ENCODE measurements at places on chromosomes 7 and 10. TPM values are rescaled to one million over a fixed set of nuclear protein-coding genes. Genes with fewer than 3 reads are reported as not detected.

GRCh38 chr7:151844071-151844824 is 32.7 kb downstream of the PRKAG2 start:
- DNase-seq: no peak

DNA sequence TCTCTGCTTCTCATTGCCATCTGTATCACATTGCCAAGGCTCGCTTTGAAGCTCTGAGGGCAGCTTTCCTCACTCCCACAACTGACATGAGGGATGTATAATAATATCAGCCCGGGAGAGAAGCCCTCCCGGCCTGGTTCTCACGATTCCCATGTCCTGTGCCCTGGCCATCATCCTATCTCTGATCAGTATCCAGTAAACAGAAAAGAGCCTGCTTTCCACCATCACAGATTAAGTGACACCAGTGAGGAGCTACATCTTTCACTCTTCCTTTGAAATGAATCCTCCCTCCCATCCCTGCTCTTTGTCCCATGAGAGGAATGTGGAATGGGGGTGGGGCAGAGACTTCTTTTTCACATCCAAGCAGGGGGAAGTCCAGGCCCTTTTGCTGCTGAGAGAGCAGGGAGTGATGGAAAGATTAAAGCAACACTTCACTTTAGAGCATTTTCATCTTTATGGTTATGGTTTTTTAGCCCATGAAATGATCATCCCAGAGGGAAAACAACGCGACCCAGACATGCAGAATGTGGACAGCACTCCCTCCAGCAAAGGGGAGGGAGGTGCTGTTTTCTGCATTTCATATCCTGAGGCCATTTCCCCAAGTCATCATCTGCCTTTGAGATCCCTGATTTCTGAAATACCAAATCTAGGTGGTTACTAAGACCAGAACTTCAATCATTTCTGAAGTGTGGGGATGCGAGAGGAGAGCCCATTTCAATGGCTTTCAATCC is 84.6 kb upstream of the LYZL1 start:
- DNase-seq: no peak

DNA sequence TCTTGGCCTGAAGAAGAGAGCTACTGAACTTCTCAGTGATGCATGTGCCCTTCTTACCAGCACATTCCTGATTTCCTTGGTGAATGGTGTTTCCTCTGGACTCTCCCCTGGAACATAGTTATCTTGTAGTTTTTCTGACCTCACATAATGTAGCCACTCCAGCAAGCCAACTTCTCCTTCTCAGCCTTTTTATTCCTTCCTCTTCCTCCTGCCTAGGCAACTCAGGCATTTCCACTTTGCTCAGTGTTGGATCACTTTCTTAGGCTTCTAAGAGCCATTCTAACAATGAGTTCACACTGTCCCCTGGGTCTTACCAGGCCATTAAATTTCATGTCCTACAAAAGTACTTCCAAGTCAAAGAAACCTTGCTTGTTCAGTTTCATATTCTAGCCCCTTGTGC is 3.6 kb upstream of the PTTG1IP2 start:
- DNase-seq: no peak

GRCh38 chr7:5478568-5479430 is 55.2 kb upstream of the TNRC18 start:
- DNase-seq: no peak

- no peak for DNase-seq
Observed at GRCh38 chr7:105016709-105017656, 3.0 kb downstream of the KMT2E start.

DNA sequence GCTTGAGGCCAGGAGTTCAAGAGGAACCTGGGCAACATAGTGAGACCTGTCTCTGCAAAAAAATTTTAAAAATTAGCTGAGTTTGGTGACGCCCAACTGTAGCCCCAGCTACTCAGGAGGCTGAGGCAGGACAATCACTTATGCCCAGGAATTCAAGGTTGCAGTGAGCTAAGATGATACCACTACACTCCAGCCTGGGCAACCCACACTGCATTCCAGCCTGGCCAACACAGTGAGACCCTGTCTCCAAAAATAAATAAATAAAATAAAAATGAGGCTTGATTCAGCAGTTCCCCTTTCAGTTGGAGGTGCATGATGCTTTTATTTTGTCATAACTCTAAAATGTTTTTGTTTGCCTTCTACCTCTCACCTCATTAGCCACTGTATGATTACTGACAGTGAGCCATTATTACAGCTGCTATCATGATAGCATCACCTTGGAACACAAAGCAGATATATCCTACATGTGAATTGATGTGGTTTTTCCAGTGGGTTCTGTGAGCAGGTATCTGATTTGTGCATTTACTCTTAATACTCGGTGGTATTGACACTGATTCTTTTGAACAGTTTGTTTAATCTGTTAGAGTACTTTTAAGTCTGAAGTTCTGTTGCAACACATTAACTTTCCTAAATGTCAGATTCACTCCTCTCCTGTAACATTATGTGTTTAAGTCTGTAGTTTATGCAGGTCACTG is 49.1 kb downstream of the ARID5B start:
- DNase-seq: no peak

DNA sequence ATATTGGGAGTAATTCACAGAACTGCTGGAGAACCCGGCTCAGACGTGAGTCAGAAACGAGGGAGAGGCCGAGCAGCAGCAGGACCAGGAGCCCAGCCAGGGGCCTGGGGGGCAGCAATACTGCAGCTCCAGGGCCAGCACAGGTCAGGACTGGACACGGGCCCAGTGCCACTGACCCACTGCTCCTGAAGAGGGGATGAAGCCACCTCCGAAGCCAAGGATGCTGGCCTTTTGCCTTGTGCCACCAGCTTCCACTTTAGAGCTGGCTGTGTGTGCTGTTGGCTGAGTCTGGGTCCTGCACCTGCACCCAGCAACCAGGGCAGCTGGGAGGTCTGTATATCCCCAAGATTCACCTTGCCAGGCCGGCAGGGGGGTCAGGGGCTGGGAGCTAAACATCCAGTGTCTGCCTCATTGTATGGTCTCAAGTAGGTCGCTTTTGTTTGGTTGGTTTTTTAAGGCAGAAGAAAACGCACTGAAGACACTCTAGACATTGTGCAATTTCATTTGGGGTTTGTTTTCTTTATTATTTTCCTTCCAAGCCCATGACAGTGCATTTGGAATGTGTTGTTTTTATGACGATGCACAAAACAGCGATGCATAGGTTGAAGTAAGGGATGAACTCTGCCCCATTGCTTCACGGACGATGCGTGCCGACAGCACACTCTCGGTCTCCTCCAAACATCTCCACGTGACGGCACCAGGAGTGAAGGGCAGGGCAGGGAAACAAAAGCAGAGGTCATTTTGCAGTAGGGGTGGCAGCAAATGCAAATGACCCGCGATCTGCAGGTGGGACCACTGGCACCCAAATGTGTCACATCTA is 27.7 kb upstream of the INSIG1 start:
- no peak for DNase-seq

GRCh38 chr10:102673236-102673818 is 29.0 kb downstream of the TRIM8 start:
- DNase-seq: peak; percentile 3

DNA sequence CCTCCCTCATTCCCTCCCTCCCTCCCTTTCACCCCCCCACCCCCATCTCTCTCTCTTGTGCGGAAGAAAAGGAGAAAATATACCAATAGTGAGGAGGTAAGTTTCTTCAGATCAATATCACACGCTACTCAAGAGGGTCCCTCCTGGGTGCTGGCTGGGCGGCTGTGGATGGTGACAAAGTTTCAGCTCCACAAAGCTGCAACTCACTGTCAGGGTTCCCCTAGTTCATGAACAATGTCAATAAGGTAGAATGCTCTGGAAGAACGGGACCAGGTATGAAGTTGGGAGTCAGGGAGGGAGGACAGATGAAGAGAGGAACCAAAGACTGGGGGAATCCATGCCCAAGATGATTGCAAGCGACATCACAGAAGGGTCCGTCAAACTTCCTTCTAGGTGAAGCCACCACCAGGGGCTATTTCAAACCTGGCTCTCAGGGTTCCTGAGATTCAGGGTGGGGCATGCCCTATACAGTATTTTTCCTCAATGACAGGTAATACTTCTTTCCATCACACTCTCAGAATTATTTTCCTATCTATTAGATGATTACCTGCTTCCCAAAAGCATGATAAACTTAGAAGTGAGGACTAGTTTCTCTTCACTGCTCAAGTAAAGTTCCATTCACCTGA is 1.4 kb upstream of the PDE1C start:
- DNase-seq: no peak

DNA sequence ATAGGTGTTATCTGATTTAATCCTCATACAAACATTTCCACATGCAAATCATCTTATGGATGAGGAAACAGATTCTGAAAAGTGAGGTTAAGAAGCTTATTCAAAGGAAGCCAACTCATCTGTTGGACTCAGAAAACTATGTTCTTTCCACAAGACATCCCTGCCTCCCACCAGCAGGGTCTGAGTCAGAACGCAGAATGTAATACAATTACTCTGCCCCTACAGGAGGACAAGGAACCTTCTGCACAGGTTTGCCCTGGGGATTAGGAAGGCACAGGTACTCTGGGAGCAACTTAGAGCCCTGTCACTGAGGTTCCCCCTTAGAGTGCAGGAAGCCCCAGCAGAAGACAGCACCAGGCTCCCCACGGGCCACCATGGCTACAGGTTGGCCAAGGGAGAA is 255.7 kb downstream of the TNS3 start:
- DNase-seq: no peak

GRCh38 chr7:152025937-152026890 is 740 bp downstream of the GALNT11 start:
- no peak for DNase-seq

DNA sequence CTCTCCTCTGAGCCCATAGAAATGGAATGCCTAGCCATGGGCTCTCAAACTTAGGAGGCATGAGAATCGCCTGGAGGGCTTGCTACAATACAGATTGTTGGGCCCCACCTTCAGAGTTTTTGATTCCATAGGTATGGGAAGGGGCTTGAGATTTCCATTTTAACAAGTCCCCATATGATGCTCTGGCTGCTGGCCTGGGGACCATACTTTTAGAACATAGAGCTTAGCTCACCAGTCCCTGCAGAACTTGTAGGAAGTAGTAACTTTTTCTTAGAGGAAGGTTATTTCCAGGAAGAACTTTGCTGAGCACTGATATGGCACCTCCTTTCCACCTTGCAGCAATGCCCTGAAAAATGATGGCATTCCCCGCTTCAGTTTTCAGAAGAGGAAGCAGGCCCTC is 177.0 kb upstream of the ZMIZ1 start:
- no peak for DNase-seq

Gene CDK1
- total RNA-seq: 15.1 TPM

Gene CALN1
- 40.4 TPM for total RNA-seq

Gene SMNDC1
- total RNA-seq: 10.6 TPM

Gene GARIN1A
- total RNA-seq: 0.82 TPM

Gene LOXL4
- total RNA-seq: not detected

Gene FGL2
- total RNA-seq: 2.9 TPM

Gene WDFY4
- 0.41 TPM for total RNA-seq

Measured in frontal cortex (tissue), 4 donors.